ENCODE measurements at places on chromosomes 3 and 15. TPM values are rescaled to one million over a fixed set of nuclear protein-coding genes. Genes with fewer than 3 reads are reported as not detected.

The PLAAT1 gene
- 119 TPM for polyA plus RNA-seq

The FBN1 gene
- polyA plus RNA-seq: 77.1 TPM

The SH2D7 gene
- polyA plus RNA-seq: 5.0 TPM

DNA sequence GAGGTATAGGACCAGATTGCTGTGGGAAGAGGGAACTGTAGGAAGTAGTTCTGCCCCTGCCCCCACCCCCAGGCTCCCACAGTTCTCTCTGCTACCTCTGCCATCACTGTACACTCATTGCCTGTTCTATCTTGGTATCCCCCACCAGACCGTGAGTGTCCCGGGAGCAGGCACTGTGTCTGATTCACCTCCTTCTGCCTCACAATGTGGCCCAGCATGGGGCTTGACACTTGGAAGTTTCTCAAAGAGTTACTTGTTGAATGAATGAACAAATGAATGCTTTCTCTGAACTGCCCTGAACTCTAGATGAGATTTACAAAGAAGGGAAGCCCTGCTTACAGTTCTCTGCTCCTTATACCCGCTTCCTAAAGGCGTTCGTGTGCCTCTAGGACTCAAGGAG, 27.1 kb upstream of the PIK3CB start:
- no peak for DNase-seq

DNA sequence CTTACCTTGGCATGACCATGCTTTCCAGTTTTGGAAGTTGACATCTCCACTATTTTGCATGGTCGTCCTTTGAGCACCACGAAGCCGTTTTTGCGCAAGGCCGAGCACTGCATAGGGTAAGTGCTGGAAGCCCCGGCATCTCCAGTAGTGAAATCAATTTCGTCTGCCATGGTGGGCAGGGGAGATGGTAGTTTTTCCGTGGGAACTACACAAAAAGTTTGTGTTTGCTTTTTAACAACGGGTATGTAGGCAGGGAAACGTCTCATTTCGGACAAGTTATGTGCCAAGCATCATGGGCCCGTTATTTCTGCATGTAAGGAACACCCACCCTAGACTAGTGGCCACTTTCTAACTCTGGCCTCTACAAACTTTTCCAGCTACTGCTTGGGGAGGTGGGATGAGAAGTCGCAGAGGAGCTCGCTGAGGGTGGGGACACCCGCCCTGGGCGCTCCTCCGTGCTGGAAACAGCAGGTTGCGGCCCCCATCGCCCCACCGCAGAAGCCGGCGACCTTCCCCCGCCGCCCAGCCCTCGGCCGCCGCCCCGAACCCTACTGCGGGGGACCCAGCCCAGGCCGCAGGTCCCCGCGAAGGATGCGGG, 701 bp downstream of the EIF5A2 start:
- peak; percentile 17 for DNase-seq

GRCh38 chr3:132822266-132822665, 100.1 kb upstream of the NPHP3 start:
- DNase-seq: no peak

DNA sequence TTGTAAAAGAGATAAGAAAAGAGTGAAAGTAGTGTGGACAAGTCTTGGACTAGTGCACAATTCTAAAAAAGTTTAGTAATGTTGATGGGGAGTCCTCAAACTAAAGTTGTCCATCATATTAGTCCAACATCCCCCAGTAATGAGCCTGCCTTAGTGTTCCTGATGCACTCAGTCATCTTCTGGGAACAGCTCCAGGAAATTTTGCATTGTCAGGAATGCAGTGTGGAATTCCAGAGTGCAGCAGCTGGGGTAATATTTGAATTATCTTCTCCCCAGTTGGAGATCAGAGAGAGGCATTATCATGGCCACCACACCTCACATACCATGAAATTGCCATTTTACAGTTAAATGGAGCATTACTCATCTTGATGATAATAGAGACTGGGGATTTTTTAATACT, 528.8 kb upstream of the NAALADL2 start:
- DNase-seq: no peak
